Thyroid gland (tissue), 4 donors: ENCODE measurements at places on chromosomes 1 and 21. TPM values are rescaled to one million over a fixed set of nuclear protein-coding genes. Genes with fewer than 3 reads are reported as not detected.
A peak's percentile ranks its signal among the peaks of the same experiment; 100 is the strongest.

- no peak for DNase-seq
- no peaks in the 10 kb centered on the region for H3K27me3 ChIP-seq
- H3K4me1 ChIP-seq, result no peaks in the 10 kb centered on the region
Observed at GRCh38 chr1:210496063-210496462, 167.4 kb downstream of the HHAT start.

SLC44A5 gene
- total RNA-seq, result 0.13 TPM

- peaks cover 96% of the 10 kb centered on the region for H3K36me3 ChIP-seq
- H3K4me1 ChIP-seq, result no peaks in the 10 kb centered on the region
- DNase-seq, result peak; percentile 7
- H3K4me3 ChIP-seq, result no peak overlapping the region
- H3K27me3 ChIP-seq, result no peaks in the 10 kb centered on the region
- H3K27ac ChIP-seq, result no peak overlapping the region
Observed at GRCh38 chr1:39564941-39565340, 11.6 kb downstream of the PABPC4 start.

GRCh38 chr1:88462096-88462487, 222.0 kb upstream of the PKN2 start:
- H3K27ac ChIP-seq, result no peak overlapping the region
- no peaks in the 10 kb centered on the region for H3K36me3 ChIP-seq
- no peak overlapping the region for H3K4me3 ChIP-seq
- no peak for DNase-seq
- H3K27me3 ChIP-seq, result no peaks in the 10 kb centered on the region
- H3K4me1 ChIP-seq, result no peaks in the 10 kb centered on the region

- H3K36me3 ChIP-seq, result peaks cover 26% of the 10 kb centered on the region
- no peaks in the 10 kb centered on the region for H3K27me3 ChIP-seq
- H3K27ac ChIP-seq, result peak overlapping the region; percentile 77
- H3K4me1 ChIP-seq, result peaks cover 25% of the 10 kb centered on the region
- no peak for DNase-seq
- H3K4me3 ChIP-seq, result peak overlapping the region; percentile 88
Observed at GRCh38 chr1:39574646-39575045, 1.9 kb downstream of the PABPC4 start.

DNA sequence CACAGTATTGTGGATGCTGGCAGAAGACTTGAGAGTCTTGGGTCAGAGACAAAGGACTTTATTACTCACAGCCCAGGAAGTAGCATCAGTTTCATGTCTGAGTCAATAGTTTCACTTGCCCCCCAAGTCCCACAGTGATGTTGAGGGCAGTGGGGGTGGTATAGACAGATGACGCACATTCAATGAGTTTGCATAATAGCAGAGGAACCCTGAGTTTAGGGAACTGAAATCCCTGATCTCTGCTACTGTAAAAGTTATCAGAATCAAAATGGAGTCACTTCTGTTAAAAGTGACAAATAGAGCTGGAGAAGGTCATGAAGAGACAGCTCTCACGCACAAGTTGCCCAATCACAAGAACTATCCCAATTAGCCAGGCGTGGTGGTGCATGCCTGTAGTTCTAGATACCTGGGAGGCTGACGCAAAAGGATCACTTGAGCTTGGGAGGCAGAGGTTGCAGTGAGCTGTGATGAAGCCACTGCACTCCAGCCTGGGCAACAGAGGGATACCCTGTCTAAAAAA, 11.5 kb upstream of the HCRTR1 start:
- no peak for DNase-seq
- no peak overlapping the region for H3K27ac ChIP-seq
- H3K36me3 ChIP-seq, result no peaks in the 10 kb centered on the region
- H3K4me3 ChIP-seq, result no peak overlapping the region
- no peaks in the 10 kb centered on the region for H3K4me1 ChIP-seq

TMEM269 gene
- not detected for total RNA-seq

DNA sequence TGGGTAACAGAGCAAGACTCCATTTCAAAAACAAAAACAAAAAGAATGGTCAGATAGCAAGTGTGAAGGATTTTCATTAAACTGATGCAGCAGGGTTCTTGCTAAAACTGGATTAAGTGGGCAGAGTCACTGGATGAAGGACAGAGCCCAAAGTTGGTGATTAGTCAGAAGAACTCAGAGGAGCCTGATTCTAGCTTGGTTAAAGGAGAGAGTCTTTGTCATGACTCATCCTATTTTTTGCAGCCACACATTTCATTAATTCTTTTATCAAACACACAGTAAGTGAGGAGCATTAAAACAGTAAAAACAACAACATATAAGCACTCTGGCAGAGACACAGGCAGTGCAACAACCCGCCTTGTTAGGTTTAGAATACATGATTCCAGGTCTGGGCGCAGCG, 56.0 kb upstream of the EDARADD start:
- H3K27ac ChIP-seq, result no peak overlapping the region
- H3K36me3 ChIP-seq, result no peaks in the 10 kb centered on the region
- no peaks in the 10 kb centered on the region for H3K27me3 ChIP-seq
- no peaks in the 10 kb centered on the region for H3K4me1 ChIP-seq
- no peak overlapping the region for H3K4me3 ChIP-seq

DNA sequence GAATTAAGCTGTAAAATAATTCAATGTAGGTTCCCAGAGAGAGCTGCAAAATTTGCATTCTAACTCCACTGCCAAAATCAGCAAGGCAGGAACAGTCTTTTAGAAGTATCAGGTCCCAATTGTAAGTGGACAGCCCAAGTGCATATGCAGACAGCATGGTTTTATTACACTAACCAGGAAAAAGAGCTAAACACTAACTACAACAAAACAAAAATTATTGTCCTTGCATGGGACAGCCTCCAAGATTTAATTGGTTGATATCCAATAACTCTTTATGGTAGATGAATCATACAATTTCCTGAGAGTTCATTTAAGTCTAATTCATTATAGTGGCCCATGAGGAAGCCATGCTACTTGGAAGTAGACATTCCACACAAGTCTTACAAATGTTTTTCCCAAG, 154.3 kb upstream of the ZNF648 start:
- no peaks in the 10 kb centered on the region for H3K36me3 ChIP-seq
- no peaks in the 10 kb centered on the region for H3K4me1 ChIP-seq
- no peak overlapping the region for H3K27ac ChIP-seq
- H3K4me3 ChIP-seq, result no peak overlapping the region
- DNase-seq, result no peak

GRCh38 chr1:51442198-51442597, 76.9 kb downstream of the EPS15 start:
- H3K4me3 ChIP-seq, result no peak overlapping the region
- no peak overlapping the region for H3K27ac ChIP-seq
- DNase-seq, result no peak

CR1L gene
- total RNA-seq, result not detected

- H3K4me3 ChIP-seq, result no peak overlapping the region
- H3K4me1 ChIP-seq, result peaks cover 75% of the 10 kb centered on the region
- peak; percentile 50 for DNase-seq
- no peaks in the 10 kb centered on the region for H3K36me3 ChIP-seq
- no peaks in the 10 kb centered on the region for H3K27me3 ChIP-seq
Observed at GRCh38 chr1:19476450-19477190, 8.7 kb downstream of the CAPZB start.

GRCh38 chr1:99232172-99232571, 32.1 kb upstream of the PLPPR4 start:
- H3K27ac ChIP-seq, result no peak overlapping the region
- H3K4me1 ChIP-seq, result no peaks in the 10 kb centered on the region
- H3K4me3 ChIP-seq, result no peak overlapping the region
- no peaks in the 10 kb centered on the region for H3K36me3 ChIP-seq

DNA sequence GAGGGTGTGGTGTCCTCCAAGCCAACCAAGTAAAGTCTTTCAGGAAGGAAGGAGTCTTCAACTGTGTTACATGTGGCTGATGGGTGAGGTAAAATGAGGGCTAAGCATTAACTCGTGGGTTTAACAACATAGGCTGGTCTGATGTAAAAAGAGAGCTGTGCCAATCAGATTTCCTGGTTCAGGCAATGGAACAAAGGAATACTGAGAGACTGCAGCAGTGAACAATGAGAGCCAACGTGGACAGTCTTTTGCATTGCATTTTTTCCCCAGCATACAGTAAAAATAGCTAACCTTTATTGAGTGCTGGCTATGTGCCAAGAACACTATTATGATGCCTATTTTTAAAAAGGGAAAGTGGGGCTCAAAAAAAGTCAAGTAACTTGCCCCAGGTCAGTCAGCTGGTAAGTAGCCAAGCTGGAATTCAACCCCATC, 31.1 kb downstream of the DLGAP3 start:
- H3K27ac ChIP-seq, result no peak overlapping the region
- no peaks in the 10 kb centered on the region for H3K27me3 ChIP-seq
- no peaks in the 10 kb centered on the region for H3K4me1 ChIP-seq
- H3K36me3 ChIP-seq, result no peaks in the 10 kb centered on the region
- H3K4me3 ChIP-seq, result no peak overlapping the region
- DNase-seq, result no peak

SMIM11 gene
- total RNA-seq, result 18.9 TPM

DNA sequence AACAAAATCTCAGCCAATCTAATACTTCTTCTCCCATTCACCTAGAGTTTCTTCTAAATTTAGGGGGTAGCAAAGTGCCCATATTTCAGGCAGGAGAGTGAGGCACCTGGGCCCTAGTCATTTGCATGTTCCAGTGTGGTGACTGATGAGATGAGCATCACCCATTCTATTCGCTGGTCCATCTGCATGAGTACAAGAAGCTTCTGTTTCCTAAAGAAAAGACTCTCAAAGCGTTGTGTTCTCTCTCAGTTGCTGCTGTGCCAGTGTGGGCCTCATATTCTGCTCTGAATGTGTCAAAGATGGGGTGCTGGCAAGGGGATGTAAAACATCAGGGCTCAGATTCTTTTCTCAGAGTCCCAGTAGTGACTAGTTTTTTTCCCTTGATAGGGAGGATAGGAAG, 16.1 kb upstream of the DPYD start:
- no peak for DNase-seq
- H3K4me1 ChIP-seq, result no peaks in the 10 kb centered on the region
- H3K27me3 ChIP-seq, result no peaks in the 10 kb centered on the region
- no peaks in the 10 kb centered on the region for H3K36me3 ChIP-seq
